ENCODE measurements at places on chromosomes 4 and X. TPM values are rescaled to one million over a fixed set of nuclear protein-coding genes. Genes with fewer than 3 reads are reported as not detected.

DNA sequence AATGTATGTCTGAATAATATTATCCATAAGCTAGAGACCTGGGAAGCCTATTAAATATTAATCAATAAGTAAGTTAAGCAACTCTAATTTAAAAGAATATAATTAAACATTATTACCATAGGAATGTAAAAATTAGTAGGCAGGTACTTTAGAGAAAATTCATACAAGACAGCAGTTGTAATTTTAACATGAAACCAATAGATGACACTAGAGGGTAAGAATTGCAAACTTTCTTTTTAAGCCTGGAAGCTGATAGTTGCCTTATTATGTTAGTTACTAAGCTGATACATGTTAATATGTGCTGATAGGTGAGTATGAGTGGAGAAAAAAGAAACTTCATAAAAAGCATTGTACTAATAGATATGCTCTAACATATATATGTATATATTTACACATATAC is 1157.4 kb downstream of the FAM133A start:
- no peak for DNase-seq
- no peaks in the 10 kb centered on the region for H3K36me3 ChIP-seq
- no peak overlapping the region for H3K27ac ChIP-seq
- H3K4me1 ChIP-seq, result no peaks in the 10 kb centered on the region
- H3K27me3 ChIP-seq, result no peaks in the 10 kb centered on the region

DNA sequence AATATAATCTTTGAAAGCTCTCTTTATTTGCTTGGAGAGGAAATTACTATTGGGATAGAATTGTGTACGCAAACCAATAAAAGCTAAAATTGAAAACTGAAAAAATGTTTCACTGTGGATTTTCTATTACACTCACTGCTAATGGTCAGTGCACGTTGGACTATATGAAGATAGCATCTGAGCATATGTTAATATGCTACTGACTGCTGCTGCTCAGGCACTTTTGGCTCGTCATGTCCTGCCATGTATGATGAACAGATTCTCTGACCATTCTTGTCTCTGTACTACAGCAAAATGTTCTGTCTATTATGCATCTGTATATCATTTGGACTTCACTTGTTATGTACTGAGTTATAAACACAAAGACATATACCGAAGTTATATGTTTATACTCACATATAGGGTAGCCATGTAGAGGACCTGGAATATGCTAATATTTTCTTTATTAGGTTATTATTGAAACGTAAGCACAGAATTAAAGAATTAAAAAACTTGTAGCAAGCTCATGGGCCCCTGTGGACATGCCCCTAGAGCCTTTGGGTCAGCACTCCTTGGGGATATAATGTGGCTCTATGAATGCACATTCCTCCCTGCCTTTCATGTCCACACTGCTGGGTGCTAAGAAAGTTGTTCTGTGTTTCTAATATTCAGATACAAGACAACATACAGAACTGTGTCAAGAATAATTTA is 120.8 kb downstream of the ANK2 start:
- H3K27me3 ChIP-seq, result no peaks in the 10 kb centered on the region
- no peak overlapping the region for H3K4me3 ChIP-seq
- no peak for DNase-seq
- H3K36me3 ChIP-seq, result no peaks in the 10 kb centered on the region
- peaks cover 42% of the 10 kb centered on the region for H3K4me1 ChIP-seq

DNA sequence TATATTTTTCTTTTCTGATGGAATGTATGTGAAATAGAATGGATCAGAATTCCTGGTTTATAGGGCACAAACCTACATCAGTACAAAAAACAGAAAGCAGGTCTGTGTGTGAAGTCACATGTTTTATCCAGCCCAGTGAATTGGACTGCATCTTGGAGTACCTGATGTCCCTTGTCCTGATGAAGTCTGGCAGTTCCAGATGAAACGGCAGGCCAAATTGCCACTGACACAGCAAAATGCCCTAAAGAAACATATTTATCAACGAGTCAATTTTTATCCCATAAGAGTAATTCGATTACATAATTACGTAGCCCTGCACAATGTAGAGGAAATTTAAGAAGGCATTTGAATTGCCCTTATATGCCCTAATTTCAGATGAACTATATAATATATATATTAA is 37.8 kb upstream of the ATP6AP2 start:
- H3K27me3 ChIP-seq, result no peaks in the 10 kb centered on the region
- peaks cover 12% of the 10 kb centered on the region for H3K4me1 ChIP-seq
- H3K4me3 ChIP-seq, result no peak overlapping the region

- H3K4me1 ChIP-seq, result peaks cover 36% of the 10 kb centered on the region
- H3K27ac ChIP-seq, result no peak overlapping the region
- DNase-seq, result no peak
- no peaks in the 10 kb centered on the region for H3K27me3 ChIP-seq
- H3K4me3 ChIP-seq, result no peak overlapping the region
Observed at GRCh38 chr4:81255524-81255923, 40.5 kb upstream of the PRKG2 start.

- H3K4me1 ChIP-seq, result no peaks in the 10 kb centered on the region
- H3K27ac ChIP-seq, result no peak overlapping the region
- no peaks in the 10 kb centered on the region for H3K36me3 ChIP-seq
- DNase-seq, result no peak
- no peaks in the 10 kb centered on the region for H3K27me3 ChIP-seq
Observed at GRCh38 chrX:147978931-147979330, 2.2 kb upstream of the FMR1NB start.

DNA sequence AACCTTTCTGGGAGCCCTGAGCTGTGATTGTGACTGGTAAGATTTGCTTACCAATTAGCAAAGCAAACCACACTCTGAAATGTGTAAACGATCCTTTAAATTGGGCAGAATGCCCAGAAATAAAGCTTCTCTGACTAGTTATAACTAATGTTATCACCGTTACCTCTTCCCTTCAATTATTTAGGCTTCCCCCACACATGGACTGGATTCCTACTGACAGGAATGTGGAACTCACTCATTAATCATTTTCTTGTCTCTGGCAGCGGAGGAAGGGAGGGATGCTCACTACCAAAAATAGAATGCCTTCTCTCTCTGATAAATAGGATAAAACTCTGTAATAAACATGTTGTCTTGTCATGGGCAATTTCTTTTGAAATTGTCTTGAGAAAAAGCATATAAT is 25.3 kb upstream of the NWD2 start:
- no peaks in the 10 kb centered on the region for H3K27me3 ChIP-seq
- H3K4me1 ChIP-seq, result no peaks in the 10 kb centered on the region
- no peaks in the 10 kb centered on the region for H3K36me3 ChIP-seq
- no peak for DNase-seq
- no peak overlapping the region for H3K27ac ChIP-seq

DNA sequence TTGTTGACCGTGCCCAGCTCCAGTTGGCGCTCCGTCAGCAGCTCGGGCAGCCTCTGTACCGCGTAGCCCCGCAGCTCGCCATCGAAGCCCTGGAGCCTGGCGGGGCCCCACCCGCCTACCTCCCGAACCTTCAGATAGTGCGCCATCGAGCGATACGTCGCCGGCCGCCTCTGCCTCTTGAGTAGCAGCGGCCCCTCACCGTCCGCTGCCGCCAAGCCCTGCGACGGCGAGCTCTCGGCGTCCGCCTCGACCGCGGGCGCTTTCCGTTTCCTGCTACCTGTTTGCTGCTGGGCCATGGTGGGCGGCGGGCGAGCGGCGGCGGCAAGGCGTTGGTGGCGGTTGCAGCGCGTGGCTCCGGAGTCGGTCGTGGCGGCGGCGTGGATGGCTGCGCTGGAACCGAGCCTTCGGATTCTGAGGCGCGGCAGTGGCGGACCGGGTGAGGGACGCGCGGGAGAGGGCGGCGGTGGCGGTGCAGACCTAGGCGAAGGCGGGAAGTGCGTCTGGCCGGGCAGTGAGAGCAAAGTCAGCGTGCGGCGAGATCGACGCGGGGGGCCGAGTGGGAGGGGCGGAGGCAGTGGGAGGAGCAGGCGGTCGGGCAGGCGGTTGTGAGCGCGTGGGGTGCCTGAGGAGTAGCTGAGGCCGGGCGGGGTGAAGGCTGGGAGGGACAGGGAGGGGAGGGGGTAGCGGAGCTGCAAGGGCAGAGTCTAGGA is at the start of gene DCAF12L1:
DCAF12L1 (minus strand) TSS at position 502 of the 710 bp plus-strand sequence; CDS start at position 296, 206 bp downstream.
- H3K4me1 ChIP-seq, result no peaks in the 10 kb centered on the region
- no peaks in the 10 kb centered on the region for H3K36me3 ChIP-seq
- no peak within 1 kb of the TSS for H3K27ac ChIP-seq
- no peak for DNase-seq

DNA sequence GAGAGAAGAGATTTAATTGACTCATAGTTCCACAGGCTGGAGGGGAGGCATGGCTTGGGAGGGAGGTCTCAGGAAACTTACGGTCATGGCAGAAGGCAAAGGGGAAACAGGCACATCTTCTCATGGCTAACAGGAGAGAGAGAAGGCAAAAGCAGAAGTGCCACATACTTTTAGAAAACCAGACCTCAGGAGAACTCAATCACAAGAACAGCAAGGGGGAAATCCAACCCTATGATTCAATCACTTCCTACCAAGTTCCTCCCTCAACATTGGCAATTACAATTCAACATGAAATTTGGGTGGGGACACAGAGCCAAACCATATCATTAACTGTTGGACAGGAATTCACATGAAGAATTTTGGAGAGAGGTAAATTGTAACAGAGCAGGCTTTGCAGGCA is 485.3 kb upstream of the PITX2 start:
- no peaks in the 10 kb centered on the region for H3K27me3 ChIP-seq
- H3K4me3 ChIP-seq, result no peak overlapping the region
- no peaks in the 10 kb centered on the region for H3K36me3 ChIP-seq
- H3K4me1 ChIP-seq, result no peaks in the 10 kb centered on the region

DNA sequence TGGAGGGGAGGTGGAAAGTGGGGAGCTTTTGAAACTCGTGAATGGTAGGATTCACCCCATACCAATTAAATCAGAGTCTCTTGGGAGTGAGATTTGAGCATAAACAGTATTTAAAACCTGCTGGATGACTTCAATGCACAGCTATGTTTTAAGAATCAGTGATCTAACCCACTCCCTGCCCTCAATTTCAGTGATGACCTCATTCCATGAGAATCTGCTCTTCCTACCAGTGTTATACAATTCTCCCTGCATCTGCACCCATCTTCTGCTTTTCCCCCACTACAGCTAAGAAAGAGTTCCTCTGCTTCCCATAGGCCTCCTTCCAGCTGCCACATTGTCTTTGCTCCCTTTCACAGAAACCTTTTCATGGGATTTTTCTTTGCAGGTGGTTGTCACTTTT is 18.3 kb upstream of the H2AZ1 start:
- no peak for DNase-seq
- H3K4me3 ChIP-seq, result no peak overlapping the region

- H3K27me3 ChIP-seq, result no peaks in the 10 kb centered on the region
- no peak overlapping the region for H3K4me3 ChIP-seq
- no peak overlapping the region for H3K27ac ChIP-seq
Observed at GRCh38 chr4:94536649-94537469, 85.1 kb downstream of the PDLIM5 start.

GRCh38 chr4:178778496-178778895 is 1336.3 kb upstream of the AGA start:
- H3K4me1 ChIP-seq, result no peaks in the 10 kb centered on the region
- no peak overlapping the region for H3K27ac ChIP-seq
- H3K36me3 ChIP-seq, result no peaks in the 10 kb centered on the region
- no peaks in the 10 kb centered on the region for H3K27me3 ChIP-seq
- no peak for DNase-seq

GRCh38 chrX:21691512-21692018 is 33.4 kb upstream of the KLHL34 start:
- no peaks in the 10 kb centered on the region for H3K36me3 ChIP-seq
- no peak overlapping the region for H3K4me3 ChIP-seq
- 0 out of 2 replicates have a peak, but pooled peaks cover 4% of the 10 kb centered on the region for H3K4me1 ChIP-seq
- no peaks in the 10 kb centered on the region for H3K27me3 ChIP-seq

DNA sequence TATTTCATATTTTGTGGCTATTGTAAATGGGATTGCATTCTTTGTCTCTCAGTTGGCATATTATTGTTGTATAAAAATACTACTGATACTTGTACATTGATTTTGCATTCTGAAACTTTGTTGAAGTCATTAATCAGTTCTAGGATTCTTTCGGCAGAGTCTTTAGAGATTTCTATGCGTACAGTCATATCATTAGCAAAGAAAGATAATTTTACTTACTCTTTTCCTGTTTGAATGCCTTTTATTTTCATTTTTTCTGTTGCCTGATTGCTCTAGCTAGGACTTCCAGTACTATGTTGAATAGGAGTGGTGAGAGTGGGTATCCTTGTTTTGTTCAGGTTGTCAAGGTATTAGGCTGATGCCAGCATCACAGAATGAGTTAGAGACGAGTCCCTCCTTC is 722.0 kb upstream of the PCDH10 start:
- no peak overlapping the region for H3K27ac ChIP-seq
- no peaks in the 10 kb centered on the region for H3K4me1 ChIP-seq
- no peaks in the 10 kb centered on the region for H3K36me3 ChIP-seq
- no peak overlapping the region for H3K4me3 ChIP-seq

- H3K27me3 ChIP-seq, result no peaks in the 10 kb centered on the region
- peak overlapping the region; percentile 47 for H3K27ac ChIP-seq
- no peak for DNase-seq
- no peaks in the 10 kb centered on the region for H3K4me1 ChIP-seq
- H3K4me3 ChIP-seq, result no peak overlapping the region
Observed at GRCh38 chr4:185965426-185966384, 103.3 kb upstream of the TLR3 start.

DNA sequence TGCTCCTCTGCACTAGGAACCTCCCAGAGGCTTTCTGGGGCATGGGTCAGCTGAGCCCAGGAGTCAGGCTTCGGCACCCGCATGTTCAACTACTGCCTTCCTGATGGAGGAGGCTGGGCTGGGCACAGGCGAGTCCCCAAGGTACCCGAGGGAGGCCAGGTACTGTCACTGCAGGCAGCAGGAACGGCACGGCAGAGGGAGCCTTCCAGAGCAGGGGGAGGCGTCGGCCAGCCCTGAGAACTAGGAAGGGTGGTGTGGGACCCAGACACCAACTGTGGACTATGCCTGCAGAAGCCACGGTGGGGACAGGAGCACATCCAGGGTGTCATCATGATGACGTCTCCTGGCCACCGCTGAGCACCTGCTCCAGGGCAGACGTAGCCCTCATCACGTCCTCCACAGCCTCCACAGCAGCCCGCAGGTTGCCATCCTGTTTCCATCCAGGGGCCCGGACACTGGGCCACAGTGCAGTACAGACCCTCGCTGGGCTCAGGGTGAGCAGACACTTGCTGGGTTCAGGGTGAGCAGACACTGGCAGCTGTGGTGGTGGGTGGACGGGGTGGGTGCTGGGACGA is 40.8 kb downstream of the SORCS2 start:
- H3K4me1 ChIP-seq, result no peaks in the 10 kb centered on the region
- no peak overlapping the region for H3K27ac ChIP-seq
- no peak for DNase-seq

- H3K4me1 ChIP-seq, result no peaks in the 10 kb centered on the region
- no peaks in the 10 kb centered on the region for H3K36me3 ChIP-seq
- no peak for DNase-seq
- H3K4me3 ChIP-seq, result no peak overlapping the region
- H3K27me3 ChIP-seq, result no peaks in the 10 kb centered on the region
Observed at GRCh38 chr4:153170407-153170806, 33.8 kb upstream of the TRIM2 start.

Gene GASK1B
- total RNA-seq, result 42.5 TPM

Gene KIAA1210
- not detected for total RNA-seq

Gene TMEM150C
- 5.0 TPM for total RNA-seq

Gene VEGFC
- not detected for total RNA-seq

Gene HNRNPDL
- total RNA-seq, result 341 TPM

All from Caco-2 (cell line).